Daoy (cell line): ENCODE measurements at places on chromosomes 2 and 18. TPM values are rescaled to one million over a fixed set of nuclear protein-coding genes. Genes with fewer than 3 reads are reported as not detected.
A peak's percentile ranks its signal among the peaks of the same experiment; 100 is the strongest.

ADGRF3 gene
- 0.06 TPM in 1 of 2 replicates, not detected in the other for total RNA-seq

BUB1 gene
- total RNA-seq, result 122 and 135 TPM in 2 replicates

RAX gene
- not detected in 2 replicates for total RNA-seq

PPM1G gene
- 197 and 212 TPM in 2 replicates for total RNA-seq

SERPINB4 gene
- total RNA-seq, result not detected in 2 replicates

NPPC gene
- not detected in 2 replicates for total RNA-seq

SYT4 gene
- total RNA-seq, result not detected in 2 replicates

CIB4 gene
- total RNA-seq, result not detected in 2 replicates

DNA sequence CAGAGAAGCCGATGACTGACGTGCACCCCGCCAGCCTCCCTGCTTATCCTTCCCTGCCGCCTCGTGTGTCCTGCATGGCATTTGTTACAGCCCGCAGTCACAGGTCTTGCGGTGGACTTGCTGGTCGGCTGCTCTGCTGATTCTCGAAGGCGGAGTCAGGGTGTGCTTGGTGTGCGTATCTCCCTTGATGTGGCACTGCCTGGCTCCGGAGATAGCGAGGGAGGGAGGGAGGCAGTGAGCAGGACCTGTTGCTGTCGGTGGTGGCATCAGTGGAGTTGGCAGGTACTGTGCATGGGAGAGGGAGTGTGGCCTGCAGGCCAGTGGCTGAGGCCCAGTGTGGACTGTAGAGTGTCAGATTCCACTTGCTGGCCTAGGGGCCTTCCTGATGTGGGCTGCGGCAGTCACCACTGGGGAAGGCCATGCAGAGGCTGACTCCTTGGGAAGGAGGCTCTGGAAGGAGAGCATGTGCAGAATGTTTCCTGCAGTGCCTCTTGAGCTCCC, 198.9 kb downstream of the AGAP1 start:
- no peak for DNase-seq

GRCh38 chr18:70931942-70932814, 643.3 kb downstream of the SOCS6 start:
- peak; percentile 18 for DNase-seq

DNA sequence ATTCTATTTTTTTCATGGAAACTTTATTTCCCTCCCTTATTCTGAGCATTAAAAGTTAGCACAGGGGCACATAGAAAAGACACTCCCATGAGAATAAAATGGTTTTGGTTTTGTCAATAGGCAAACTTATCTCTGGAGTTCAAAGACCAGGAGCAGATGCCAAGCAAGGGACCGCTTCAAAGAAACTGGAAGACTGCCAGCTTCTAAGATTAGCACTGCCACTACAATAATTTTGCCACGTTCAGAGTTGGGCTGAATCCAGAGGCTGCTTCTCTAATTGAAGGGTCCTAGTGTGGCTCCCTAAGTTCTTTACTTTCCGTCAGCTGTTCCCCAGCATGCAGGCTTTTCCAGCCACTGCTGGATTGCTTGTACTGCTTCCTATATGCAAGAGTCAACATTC, 681.0 kb upstream of the GCFC2 start:
- DNase-seq, result no peak

DNA sequence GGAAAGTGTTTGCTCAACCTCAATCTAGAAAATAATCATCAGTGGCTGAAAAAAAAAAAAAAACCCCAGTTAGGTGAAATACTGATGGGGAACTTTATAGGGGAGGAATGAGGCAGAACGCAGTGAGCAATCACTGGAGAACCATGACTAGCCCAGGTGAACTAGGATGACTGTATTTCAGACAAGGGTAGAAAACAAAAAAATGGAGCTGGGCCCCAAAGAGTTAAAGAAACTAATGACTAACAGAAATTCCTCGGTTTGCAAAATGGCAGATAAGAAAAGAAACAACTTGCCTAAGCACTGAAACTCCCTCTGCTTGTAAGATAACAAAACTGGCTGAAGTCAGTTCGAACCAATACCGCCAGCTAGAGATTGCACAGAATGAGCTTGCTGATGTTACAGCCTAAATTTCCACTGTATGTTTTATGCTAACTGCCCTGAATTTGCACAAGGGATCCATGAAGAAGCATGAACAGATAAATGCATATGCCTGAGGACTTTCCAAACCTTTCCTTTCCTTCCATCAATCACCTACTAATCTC, 245.9 kb downstream of the METTL4 start:
- peak; percentile 9 for DNase-seq

DNA sequence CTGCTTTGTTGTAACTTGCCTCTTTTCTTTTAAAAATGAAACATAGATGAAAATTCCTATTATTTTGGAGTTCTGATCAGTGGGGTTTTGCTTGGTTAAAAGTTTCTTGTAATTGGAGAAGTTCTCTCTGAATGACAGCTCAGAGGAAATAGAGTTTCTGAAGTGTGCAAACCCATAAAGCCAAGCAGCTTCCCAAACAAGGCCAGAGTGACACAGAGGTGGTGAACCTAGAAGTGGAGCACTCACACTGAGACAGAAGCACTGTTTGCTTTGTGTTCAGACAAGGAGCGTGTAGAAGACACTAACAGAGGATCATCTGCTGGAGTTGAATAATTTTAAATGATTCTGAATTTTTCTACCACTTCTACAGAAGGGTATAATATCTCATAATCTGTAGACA, 49.2 kb downstream of the FBXO48 start:
- no peak for DNase-seq

DNA sequence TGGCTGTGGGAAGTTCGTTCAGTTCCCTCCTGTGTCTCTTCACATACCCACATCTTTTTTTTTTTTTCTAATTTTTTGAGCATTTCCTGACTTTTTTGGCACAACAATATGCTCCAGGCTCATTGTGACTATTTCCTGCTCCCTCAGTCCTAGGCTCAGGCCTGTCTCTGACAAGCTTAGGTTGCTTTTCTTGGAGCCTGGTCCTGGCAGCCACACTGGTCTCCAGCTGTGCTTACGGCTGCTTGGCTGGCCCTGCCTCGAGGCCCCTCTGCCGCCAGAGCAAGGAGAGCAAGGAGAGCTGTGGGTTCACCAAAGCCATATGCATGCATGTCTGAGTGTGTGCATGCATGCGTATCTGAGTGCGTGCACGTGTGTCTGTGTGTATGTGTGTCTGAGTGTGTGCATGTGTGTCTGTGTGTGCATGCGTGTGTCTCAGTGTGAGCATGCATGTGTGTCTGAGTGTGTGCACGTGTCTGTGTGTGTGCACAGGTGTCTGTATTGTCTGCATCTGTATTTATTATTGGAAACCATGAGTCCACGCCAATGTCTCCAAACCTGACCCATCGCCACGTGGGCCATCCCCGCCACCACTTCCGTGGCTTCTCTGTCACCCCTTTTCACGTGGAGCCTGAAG, 766.1 kb upstream of the SALL3 start:
- DNase-seq, result no peak

GRCh38 chr2:178391701-178392100, 59.3 kb downstream of the PRKRA start:
- DNase-seq, result no peak

GRCh38 chr18:55328301-55328700, 259.7 kb downstream of the TCF4 start:
- DNase-seq, result peak; percentile 29

- DNase-seq, result no peak
Measured at GRCh38 chr2:239288951-239289511, 111.8 kb downstream of the HDAC4 start.

- DNase-seq, result no peak
Measured at GRCh38 chr2:141522048-141522447, 608.8 kb downstream of the LRP1B start.

- no peak for DNase-seq
Measured at GRCh38 chr2:127535422-127535901, at the start of gene MYO7B. MYO7B (plus strand) TSS chr2:127535683; CDS start chr2:127559723, 24,040 bp downstream.

- DNase-seq, result no peak
Measured at GRCh38 chr2:31765078-31765945, 184.6 kb upstream of the SRD5A2 start.

DNA sequence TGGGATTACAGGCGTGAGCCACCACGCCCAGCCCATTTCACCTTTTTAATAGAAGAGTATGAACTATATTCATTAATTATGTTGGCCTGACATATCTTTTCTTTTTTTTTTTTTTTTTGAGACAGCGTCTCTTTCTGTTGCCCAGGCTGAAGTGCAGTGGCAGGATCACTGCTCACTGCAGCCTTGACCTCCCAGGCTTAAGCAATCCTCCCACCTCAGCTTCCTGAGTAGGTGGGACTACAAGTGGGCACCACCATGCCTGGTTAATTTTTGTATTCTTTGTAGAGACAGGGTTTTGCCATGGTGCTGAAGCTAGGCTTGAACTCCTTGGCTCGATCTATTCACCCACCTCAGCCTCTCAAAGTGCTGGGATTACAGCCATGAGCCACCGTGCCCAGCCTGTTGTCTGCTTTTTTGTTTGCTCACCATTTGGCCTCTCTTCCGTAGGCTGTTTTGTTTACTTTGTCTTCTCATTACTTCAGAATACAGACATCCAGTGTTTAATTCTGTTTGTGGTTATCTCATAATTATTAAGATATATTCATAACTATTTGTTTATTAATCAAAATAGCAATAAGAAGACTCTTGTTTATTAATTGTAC, 16.3 kb upstream of the CDH2 start:
- DNase-seq, result no peak

DNA sequence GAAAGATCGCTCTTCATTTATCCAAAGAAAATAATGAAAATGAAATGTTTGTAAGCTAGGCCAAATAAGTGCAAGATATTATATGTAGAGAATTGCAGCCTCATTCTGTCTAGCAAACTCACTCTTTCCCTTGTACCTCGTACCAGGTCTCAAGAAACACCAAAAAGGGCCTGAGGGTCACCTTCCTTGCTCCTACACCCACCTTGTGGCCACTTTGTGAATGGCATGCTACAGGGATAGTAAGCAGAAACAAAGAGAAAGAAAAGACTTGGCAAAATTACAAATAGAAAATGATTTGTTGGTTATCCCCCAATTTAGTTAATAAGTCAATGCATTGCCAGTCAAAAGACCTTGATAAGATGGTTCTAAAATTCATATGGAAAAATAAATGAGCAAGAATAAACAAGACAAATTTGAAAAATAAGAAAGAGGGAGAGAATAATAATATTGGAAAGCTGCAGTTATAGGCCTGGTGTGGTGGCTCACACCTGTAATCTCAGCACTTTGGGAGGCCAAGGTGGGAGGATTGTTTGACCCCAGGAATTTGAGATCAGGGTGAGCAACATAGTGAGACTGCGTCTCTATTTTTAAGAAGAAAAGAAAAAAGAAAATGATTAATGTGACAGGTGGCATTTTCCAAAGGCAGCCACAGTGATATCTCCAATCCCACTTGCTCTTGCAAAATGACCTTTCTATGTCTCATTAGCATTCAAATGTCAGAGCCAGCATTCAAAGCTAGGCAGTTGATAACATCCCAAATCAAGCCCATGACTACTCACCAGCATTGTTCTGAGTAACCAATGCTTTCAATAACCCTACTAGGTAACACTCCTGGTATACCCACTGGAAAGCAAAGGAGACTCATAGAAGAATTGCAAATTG, 38.8 kb upstream of the BMP10 start:
- DNase-seq, result peak; percentile 70

- DNase-seq, result no peak
Measured at GRCh38 chr2:40208463-40208862, 243.4 kb downstream of the SLC8A1 start.
